Neural progenitor cell (in vitro differentiated cells): ENCODE measurements at places on chromosomes 2 and 18. TPM values are rescaled to one million over a fixed set of nuclear protein-coding genes. Genes with fewer than 3 reads are reported as not detected.
A peak's percentile ranks its signal among the peaks of the same experiment; 100 is the strongest.

- peak within 1 kb of the TSS; percentile 94 for H3K4me3 ChIP-seq
- no peaks in the 10 kb centered on the region for H3K36me3 ChIP-seq
- H3K4me1 ChIP-seq, result peaks cover 13% of the 10 kb centered on the region
- DNase-seq, result peak; percentile 88
Measured at GRCh38 chr2:196592911-196593881, 46.3 kb upstream of the CCDC150 start.

DNA sequence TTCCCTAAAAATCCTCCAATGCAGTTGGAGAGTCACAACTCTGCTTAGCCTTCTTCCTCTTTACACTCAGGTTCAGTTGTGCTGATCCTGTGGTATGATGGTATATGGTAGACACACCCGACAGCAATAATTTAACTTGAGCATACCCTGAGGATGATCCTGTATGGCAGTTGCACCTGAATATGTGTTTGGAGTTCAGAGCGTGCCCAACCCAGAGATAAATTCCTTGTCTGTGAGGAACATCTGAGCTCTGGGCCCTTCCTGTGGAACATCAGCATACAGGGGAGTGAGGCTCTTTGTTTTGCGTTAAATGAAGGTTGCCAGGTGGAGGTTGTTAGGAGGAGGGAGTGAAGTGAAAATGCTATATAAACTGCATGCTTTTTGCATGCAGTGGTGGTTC, 187.7 kb downstream of the MYO3B start:
- no peak overlapping the region for H3K4me3 ChIP-seq
- no peaks in the 10 kb centered on the region for H3K27me3 ChIP-seq
- H3K4me1 ChIP-seq, result peaks cover 97% of the 10 kb centered on the region
- H3K27ac ChIP-seq, result no peak overlapping the region

GRCh38 chr18:41693008-41693407, 262.0 kb upstream of the PIK3C3 start:
- H3K4me3 ChIP-seq, result no peak overlapping the region
- no peaks in the 10 kb centered on the region for H3K4me1 ChIP-seq
- no peaks in the 10 kb centered on the region for H3K36me3 ChIP-seq
- no peaks in the 10 kb centered on the region for H3K27me3 ChIP-seq

GRCh38 chr2:128818248-128818647, 499.6 kb upstream of the HS6ST1 start:
- H3K27ac ChIP-seq, result no peak overlapping the region
- H3K4me1 ChIP-seq, result no peaks in the 10 kb centered on the region
- DNase-seq, result peak; percentile 1
- no peaks in the 10 kb centered on the region for H3K27me3 ChIP-seq
- no peak overlapping the region for H3K4me3 ChIP-seq

GRCh38 chr2:239324456-239324855, 76.4 kb downstream of the HDAC4 start:
- DNase-seq, result no peak
- H3K4me3 ChIP-seq, result no peak overlapping the region
- no peak overlapping the region for H3K27ac ChIP-seq
- H3K4me1 ChIP-seq, result peaks cover 26% of the 10 kb centered on the region

DNA sequence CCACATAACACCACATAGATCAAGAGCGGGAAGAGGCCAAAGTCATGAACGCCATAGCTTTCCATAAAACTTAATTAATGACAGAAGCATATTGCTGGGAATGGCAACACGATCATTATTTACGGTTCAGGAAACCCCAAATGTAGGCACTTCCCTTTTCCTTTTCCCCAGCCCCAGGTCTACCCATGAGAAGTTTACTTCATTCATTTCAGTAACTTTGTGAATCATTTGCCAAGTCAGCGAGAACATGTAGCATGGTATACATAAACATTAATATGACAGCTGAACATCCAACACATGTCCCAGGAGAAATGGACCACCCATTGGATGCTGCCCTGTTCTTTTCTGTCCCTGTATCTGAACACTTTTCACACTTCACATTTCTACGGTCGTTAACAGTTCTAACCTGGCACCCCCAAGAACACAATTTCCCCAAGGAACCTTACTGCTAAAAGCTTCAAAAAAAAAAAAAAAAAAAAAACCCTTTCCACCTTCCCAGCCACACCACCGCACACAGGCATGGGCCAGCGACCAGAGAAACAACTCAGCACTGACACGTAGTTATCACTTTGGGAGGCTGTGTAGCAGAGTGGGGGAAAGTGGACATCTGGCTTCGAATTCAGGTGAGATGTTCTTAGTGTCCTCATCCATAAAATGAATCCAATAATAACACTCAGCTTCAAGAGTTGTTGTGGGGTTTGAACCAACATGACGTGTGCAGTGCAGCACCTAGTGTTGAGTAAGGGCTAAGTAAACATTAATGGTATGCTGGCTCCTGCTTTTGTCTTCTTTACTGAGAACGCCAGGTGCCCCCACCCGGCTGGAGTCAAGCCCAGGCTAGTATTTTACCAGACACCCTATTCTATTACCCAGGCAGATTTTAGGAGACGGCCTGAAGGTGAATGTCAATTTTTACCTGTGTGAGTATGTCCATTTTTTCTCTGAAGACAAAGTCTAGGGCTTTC, 371.5 kb downstream of the LNPK start:
- H3K27me3 ChIP-seq, result no peaks in the 10 kb centered on the region
- DNase-seq, result no peak
- H3K4me1 ChIP-seq, result no peaks in the 10 kb centered on the region
- no peak overlapping the region for H3K4me3 ChIP-seq
- H3K27ac ChIP-seq, result no peak overlapping the region

GRCh38 chr2:192007581-192008228, 160.8 kb upstream of the CAVIN2 start:
- H3K4me1 ChIP-seq, result peaks cover 9% of the 10 kb centered on the region
- no peak overlapping the region for H3K4me3 ChIP-seq
- H3K27ac ChIP-seq, result no peak overlapping the region
- no peaks in the 10 kb centered on the region for H3K27me3 ChIP-seq
- no peaks in the 10 kb centered on the region for H3K36me3 ChIP-seq

DNA sequence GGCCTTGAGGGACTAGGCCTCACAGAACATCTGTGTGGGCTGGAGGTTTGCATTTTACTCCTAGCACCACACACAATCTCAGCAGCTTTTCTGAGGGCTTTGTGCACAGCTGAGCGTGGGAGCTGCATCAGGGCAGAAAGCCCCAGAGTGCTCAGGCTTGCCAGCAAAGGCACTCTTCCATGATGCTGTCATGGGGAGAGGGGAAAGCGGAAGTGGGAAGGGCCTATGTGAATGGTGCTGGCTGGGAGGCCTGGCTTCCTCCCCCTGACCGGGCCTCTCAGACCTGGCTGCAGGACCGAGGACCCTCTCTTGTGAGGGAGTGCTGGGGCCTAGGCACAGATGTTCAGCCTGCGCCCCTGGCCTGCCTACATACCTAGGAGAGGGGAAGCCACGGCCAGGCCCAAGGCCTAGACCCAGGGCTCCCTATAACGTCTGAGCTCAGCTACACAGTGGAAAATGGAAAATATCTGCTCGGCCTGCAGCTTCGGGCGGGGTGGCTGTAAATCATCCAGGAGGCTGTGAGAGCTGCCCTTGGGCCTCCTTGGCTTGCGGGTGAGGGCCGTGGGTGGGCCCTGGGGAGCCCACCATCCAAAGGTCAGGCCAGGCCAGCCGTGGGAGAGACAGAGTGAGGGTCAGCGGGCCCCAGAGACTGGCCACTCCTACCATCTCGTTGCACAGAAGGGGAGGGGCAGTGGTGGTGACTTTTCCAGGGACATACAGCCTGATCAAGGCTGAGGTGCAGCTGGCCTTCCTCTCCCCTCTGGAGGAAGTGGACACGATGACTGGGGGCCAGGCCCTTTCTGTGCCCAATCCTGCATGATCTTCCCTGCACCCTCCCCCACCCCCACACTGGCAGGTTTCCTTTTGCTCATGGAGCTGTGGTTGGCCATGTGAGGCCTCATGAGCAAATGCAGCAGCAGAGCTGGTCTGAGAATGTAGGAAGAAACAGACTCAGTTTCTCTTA, 22.8 kb downstream of the GLI2 start:
- peaks cover 4% of the 10 kb centered on the region for H3K36me3 ChIP-seq
- DNase-seq, result peak; percentile 64
- H3K27me3 ChIP-seq, result no peaks in the 10 kb centered on the region
- H3K4me3 ChIP-seq, result no peak overlapping the region
- H3K4me1 ChIP-seq, result peaks cover 41% of the 10 kb centered on the region

DNA sequence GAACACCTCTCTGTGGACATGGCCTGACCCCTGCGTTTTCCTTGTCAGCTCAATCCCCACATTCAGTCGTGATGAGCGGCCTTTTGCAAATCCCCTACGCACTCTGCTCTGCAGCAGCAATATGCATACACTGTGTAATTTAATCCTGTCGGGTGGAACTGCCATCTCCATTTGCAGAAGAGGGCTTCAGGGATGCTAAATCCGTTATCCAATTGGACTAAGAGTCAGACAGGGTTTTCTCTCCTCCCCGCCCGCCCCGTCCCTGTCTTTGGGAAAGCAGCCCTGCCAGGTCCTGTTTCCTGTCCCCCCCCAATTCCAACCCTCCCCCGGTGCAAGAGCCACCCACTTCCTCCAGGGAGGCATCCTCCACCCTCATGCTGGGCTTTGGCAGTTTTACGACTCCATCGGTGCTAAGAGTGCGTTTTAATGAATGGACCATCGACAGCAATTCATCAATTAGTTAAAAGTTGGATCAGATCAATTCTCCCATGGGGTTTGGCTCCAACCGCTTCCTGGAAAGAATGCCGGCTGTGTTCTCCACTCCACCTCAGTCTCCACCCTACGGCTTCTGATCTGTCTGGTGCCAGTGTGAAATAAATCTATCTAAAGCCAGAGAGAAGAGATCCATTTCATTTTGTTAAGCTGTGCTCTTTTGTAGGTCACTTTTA, 53.5 kb upstream of the ASAP2 start:
- H3K4me1 ChIP-seq, result peaks cover 10% of the 10 kb centered on the region
- H3K36me3 ChIP-seq, result no peaks in the 10 kb centered on the region
- H3K27ac ChIP-seq, result no peak overlapping the region
- DNase-seq, result no peak
- no peaks in the 10 kb centered on the region for H3K27me3 ChIP-seq
- H3K4me3 ChIP-seq, result no peak overlapping the region

GRCh38 chr2:165162466-165162865, 41.4 kb downstream of the SCN3A start:
- H3K4me3 ChIP-seq, result no peak overlapping the region
- H3K4me1 ChIP-seq, result no peaks in the 10 kb centered on the region
- no peaks in the 10 kb centered on the region for H3K36me3 ChIP-seq
- no peaks in the 10 kb centered on the region for H3K27me3 ChIP-seq
- DNase-seq, result no peak
- no peak overlapping the region for H3K27ac ChIP-seq

DNA sequence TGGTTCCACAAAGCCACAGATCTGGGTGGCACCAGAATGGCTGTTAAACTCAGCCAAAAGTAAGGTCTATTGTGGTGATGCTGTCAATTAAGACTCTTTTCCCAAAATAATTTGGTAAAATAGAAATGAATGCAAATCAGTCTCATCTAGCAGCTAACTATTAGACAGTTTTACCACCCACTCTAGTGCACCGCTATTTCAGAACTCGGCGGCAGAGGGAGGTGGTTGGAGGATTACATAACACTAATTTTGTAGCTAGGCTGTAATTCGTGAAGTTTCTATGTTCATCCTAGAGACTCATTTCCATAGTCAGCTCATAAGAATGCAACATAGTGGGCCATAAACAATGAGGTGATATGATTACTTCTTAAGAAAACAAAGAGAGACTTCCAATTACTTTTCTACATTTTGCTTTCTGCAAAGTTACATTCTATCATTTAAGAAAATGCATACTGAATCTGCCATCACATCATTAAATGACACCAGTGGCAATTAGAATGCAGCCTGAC, 413.8 kb downstream of the FBXO15 start:
- H3K36me3 ChIP-seq, result no peaks in the 10 kb centered on the region
- no peak overlapping the region for H3K4me3 ChIP-seq
- H3K27me3 ChIP-seq, result no peaks in the 10 kb centered on the region

GRCh38 chr18:63150942-63151421, 168.6 kb downstream of the BCL2 start:
- H3K4me1 ChIP-seq, result no peaks in the 10 kb centered on the region
- H3K27me3 ChIP-seq, result no peaks in the 10 kb centered on the region
- DNase-seq, result no peak
- H3K36me3 ChIP-seq, result no peaks in the 10 kb centered on the region
- H3K4me3 ChIP-seq, result no peak overlapping the region

GRCh38 chr18:58893388-58894099, 28.9 kb downstream of the ZNF532 start:
- H3K27ac ChIP-seq, result no peak overlapping the region
- peaks cover 13% of the 10 kb centered on the region for H3K4me1 ChIP-seq
- peaks cover 5% of the 10 kb centered on the region for H3K36me3 ChIP-seq

DNA sequence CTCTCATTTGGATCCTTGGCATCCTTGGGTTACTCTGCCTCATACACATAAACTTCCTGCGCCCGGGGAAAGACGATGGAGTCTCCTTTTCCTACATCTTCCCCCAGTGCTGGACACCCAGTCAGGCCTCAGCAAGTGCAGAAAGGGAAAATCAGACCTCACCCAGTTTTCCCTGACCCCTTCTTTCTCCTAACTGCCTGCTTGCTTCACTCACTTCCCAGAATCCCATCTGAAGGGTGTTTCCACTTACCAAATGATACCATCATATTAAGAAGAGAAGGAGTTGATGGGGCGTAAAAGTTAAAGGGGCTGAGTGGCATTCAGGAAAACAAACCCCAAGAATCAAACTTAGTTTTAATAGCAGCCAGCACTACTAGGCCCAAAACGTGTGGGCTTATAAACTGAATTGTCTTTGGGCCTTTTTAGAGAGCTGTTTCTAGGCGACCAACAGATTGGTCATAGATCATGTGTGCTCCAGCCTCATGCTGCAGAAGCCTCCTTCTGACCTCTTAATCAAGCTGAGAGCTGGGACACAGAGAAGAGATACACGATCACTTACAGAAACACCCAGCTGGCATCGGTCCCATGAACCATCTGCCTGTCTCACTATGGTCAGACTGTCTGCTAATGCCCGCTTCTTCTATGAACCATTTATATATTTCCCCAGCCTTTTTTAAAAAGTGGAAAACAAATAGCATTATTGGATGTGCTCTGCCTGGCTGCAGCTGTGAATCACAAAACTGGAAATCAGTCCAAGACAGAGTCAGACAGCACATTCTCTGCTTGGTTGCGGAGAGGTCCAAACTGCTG, 165.7 kb upstream of the SLC14A2 start:
- no peak overlapping the region for H3K27ac ChIP-seq
- DNase-seq, result no peak
- H3K27me3 ChIP-seq, result no peaks in the 10 kb centered on the region
- H3K4me3 ChIP-seq, result no peak overlapping the region
- H3K4me1 ChIP-seq, result peaks cover 15% of the 10 kb centered on the region
- no peaks in the 10 kb centered on the region for H3K36me3 ChIP-seq

The POTEI gene
- total RNA-seq, result 1.8 and 2.4 TPM in 2 replicates

The RAX gene
- 20.7 and 78.1 TPM in 2 replicates for total RNA-seq

The HYCC2 gene
- 6.8 and 9.1 TPM in 2 replicates for total RNA-seq

The HTR2B gene
- not detected in 2 replicates for total RNA-seq

The MYO5B gene
- 5.0 and 6.7 TPM in 2 replicates for total RNA-seq

The MPP4 gene
- not detected in 2 replicates for total RNA-seq

The AAK1 gene
- 11.8 and 20.8 TPM in 2 replicates for total RNA-seq

The CRACDL gene
- total RNA-seq, result 0.07 and 0.28 TPM in 2 replicates

The POTEC gene
- total RNA-seq, result 0.06 TPM in 1 of 2 replicates, not detected in the other

The EFEMP1 gene
- 16.1 and 25.5 TPM in 2 replicates for total RNA-seq

The EPHA4 gene
- 300 and 323 TPM in 2 replicates for total RNA-seq

The CAVIN2 gene
- not detected in 2 replicates for total RNA-seq

The CRYGD gene
- total RNA-seq, result not detected in 2 replicates

The OTOF gene
- total RNA-seq, result 0.36 and 0.84 TPM in 2 replicates

The TMEM198 gene
- 0.79 and 2.3 TPM in 2 replicates for total RNA-seq

The UCN gene
- total RNA-seq, result 0.56 and 1.2 TPM in 2 replicates
